ENCODE measurements at places on chromosomes 3 and 15.
A peak's percentile ranks its signal among the peaks of the same experiment; 100 is the strongest.

DNA sequence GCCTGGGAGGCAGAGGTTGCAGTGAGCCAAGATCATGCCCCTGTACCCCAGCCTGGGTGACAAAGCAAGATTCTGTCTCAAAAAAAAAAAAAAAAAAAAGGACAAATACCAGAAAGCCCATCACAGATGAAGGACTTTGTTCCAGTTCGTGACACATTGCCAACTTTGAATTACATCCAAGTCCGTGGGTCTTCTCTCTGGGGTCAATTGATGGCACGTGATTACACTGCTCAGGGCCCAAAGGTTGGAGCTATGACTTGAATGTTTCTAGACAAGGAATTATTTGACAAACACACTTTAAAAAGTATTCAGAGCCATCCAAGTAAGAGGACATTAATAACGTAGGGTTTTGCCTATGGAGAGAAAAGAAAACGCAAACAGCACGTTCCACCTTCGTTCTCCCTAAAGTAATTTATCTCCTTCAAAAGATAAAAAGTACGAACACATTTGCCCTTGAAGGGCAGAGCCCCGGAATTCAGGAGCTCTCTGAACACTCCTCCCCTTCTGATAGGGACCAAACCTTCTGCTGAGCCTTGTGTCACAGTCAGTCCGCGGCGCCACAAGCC, 31.3 kb upstream of the ST3GAL6 start:
- no peak for DNase-seq

DNA sequence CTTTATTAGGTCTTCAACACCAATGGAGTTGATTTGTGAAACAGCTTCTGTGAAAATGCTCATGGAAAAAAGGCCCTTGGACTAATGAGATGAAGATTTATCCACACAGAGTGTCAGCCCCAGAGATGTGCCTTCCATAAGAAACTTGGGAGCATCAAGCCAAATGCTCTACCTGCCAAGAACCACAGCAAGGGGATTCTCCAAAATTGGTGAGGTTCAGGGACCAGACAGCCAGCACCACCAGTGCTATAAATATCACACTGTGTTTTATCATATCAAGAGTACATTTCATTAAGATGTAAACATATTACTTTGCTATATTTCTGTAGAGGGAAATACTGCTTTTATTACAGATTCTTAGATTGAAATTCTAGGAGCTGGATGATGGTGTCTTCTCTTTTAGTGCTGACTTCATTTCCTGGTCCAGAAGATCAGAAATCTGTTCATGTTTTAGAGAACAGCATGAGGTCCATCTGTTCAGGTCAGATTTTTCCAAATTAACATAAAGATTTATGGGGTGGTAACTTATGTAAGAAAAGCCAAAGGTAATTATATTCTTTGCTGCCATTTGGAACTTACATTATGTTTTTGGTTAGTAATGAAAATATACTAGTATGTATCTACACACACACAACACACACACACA, 17.7 kb downstream of the SLC35G2 start:
- no peak for DNase-seq

- DNase-seq = no peak
Measured at GRCh38 chr3:115552007-115552406, 71.3 kb upstream of the GAP43 start.

DNA sequence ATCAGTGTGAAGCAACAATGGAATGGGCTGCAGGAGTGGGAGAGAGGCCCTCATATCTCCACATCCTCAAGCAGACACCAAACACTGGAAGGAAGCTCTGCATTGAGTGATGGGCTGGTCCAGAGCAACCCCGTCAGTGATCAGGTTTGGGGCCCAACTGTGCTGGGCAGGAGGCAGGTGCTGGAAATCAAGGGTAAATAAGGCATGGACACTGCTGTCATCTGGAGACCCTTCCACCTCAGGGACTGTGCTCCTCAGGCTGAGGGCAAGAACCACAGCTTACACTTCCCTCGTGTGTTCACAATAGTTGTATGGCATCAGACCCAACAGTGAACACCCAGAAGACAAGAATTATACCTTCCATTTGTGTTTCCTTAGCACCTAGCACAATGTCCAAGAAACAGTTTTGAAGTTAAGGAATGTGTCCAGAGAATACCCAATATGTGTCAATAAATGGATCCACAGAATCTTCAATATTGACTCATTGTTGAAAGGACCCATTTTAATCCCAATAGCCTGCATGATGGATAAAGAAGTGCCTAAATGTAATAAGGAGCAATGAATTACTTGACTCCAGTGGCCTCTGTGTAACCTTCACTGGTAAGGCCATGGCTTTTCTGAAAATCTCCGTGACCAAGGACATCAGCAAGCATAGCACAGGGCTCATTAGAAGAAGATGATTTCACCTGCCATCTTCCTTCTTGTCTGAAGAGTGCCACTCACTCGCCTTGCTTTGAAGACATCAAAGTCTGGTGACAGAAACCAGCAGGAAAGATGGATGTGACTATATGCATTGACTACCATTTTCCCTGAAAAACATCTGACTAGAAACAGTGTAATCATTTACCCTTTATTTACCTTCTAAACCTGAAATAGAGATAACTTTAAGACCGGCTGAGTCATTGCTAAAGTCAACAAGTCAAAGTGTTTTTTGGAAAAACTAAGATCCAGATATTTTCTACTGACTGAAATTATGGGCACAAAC, 7.0 kb upstream of the AHSG start:
- DNase-seq = no peak

DNA sequence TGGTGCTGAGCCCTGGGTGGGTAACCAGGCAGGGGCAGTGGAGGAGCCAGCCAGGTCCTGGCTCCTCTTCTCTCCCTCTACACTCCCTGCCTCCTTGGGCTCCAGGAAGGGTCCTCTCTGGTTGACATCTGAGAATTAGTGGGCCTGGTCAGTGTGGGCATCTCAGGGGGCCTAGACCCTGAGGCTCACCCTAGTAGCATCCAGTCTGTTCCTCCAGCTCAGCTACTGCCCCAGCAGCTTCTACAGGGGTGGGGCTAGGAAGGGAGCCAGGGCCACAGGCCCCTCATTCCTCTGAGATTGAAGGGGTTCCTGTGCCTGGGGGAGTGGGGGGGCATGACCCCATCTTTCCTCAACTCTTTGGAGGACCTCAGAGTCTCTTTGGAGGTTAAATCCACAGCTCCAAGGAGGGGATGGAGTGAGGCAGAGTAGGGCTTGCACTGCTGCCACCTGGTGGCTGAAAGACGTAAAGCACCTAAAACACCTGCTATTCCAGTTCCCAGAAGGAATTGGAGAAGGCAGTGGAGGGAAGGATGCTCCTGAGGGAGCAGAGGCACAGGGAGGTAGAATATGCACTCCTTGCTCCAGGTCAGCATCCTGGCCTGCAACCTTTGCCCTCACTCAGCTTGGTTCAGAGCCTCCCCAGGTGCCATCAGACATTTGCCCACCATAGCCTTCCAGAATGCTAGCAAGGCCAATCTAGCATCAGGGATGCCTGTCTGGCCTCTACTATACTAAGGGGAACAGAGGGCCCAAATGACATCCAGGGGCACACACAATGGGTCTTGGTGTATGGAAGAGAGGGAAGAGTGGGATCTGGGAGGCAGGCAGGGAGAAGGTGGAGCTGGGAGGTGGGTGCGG, 25.1 kb downstream of the C3orf18 start:
- DNase-seq = peak; percentile 45

- no peak for DNase-seq
Measured at GRCh38 chr3:51343918-51344687, 41.0 kb upstream of the MANF start.

- DNase-seq = no peak
Measured at GRCh38 chr3:160981217-160981938, 123.8 kb downstream of the B3GALNT1 start.

Measured in central memory CD4-positive, alpha-beta T cell (primary cell).